ENCODE measurements at places on chromosomes 4 and X. TPM values are rescaled to one million over a fixed set of nuclear protein-coding genes. Genes with fewer than 3 reads are reported as not detected.

ARMCX1 gene
- total RNA-seq: not detected

PLK4 gene
- total RNA-seq: 65.9 TPM

CITED1 gene
- not detected for total RNA-seq

NPY1R gene
- total RNA-seq: not detected

FGFR3 gene
- total RNA-seq: 0.34 TPM

DNA sequence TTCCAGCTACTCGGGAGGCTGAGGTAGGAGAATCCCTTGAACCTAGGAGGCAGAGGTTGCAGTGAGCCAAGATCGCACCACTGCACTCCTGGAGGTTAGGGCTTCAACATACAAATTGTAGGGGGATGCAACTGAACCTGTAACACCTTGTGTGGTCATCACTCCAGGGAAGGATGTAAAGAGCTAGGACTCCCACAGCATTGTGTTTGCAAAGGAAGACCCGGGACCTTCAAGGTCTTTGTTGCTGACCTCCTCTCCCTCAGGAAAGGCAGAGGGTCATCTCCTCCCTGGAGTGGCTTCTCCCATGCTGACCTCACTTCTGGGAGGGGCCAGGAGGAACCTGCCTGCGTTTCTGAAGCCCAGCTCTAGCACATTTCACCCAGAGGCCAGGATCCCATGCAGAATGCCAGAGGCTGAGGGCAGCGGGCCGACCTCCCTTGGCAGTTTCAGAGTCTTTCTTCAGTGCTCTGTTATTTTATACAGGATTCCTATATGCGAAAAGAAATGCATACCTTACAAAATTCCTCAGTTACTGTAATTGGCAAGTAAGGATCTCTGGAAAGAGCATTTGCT, 80.2 kb downstream of the HTRA3 start:
- no peak overlapping the region for H3K27ac ChIP-seq
- no peaks in the 10 kb centered on the region for H3K27me3 ChIP-seq
- H3K4me3 ChIP-seq: no peak overlapping the region
- H3K4me1 ChIP-seq: no peaks in the 10 kb centered on the region
- no peak for DNase-seq

DNA sequence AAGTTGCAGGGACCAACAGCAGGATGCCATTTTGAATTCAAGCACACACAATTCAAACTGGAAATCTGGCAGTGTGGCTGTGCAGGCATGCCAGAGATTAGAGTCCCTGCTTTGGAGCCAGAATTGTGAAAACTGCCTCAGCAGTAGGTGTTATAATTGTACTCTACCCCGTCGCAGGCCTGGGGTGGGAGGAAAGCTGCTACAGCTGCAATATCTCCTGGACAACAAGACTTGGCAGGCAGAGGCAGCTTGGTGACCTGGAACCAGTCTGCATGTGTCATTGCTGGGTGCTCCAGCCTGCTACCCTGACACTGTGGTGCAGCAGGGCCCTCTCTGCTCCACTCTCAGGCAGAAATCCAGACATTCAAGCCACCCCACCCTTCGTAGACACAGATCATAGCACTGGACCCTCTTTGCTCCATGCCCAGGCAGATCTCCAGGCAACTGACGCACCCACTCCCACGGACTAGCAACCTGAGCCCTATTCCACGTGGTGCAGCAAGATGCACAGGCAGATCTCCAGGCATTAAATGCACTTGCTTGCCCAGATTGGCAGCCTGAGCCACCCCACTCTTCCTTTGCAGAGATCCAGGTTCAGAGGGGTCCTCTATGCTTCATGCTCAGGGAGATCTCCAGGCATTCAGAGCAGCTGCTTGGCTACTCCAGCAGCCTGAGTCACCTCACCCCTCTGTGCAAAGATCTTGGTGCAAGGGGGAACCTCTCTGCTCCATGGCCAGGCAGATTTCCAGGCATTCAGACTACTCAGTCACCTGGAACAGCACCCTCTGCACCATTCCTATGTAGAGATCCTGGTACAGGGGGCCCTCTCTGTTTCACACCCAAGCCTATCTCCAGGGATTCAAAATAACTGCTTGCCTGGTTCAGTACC, 140.5 kb downstream of the LRBA start:
- DNase-seq: no peak
- H3K36me3 ChIP-seq: peaks cover 39% of the 10 kb centered on the region
- H3K27ac ChIP-seq: no peak overlapping the region
- no peaks in the 10 kb centered on the region for H3K27me3 ChIP-seq
- H3K4me3 ChIP-seq: no peak overlapping the region
- H3K4me1 ChIP-seq: no peaks in the 10 kb centered on the region

- H3K4me3 ChIP-seq: no peak overlapping the region
- DNase-seq: no peak
- H3K27ac ChIP-seq: no peak overlapping the region
- H3K4me1 ChIP-seq: peaks cover 27% of the 10 kb centered on the region
Measured at GRCh38 chrX:118508635-118509034, 13.0 kb downstream of the DOCK11 start.

DNA sequence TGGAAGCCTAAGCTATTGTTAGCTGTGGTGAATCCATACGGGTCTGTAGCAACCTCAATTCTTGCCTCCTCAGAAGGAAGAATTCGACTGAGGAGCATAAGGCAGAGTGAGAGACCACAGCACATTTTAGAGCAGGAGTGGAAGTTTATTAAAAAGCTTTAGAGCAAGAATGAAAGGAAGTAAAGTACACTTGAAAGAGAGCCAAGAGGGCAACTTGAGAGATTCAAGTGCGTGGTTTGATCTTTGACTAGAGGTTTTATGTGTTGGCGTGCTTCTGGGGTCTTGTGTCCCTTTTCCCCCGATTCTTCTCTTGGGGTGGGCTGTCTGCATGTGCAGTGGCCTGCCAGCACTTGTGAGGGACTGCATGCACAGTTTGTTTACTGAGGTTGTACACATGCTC, 880.6 kb upstream of the INTU start:
- no peaks in the 10 kb centered on the region for H3K4me1 ChIP-seq
- H3K27ac ChIP-seq: no peak overlapping the region
- H3K36me3 ChIP-seq: no peaks in the 10 kb centered on the region
- no peaks in the 10 kb centered on the region for H3K27me3 ChIP-seq
- H3K4me3 ChIP-seq: no peak overlapping the region

All from activated CD8-positive, alpha-beta T cell treated with anti-CD3 and anti-CD28 coated beads, Interleukin-2, amount 10 ng/mL, durations not matched to agents 7 days and 5 days (primary cell).